ENCODE measurements at places on chromosomes 13 and 19. TPM values are rescaled to one million over a fixed set of nuclear protein-coding genes. Genes with fewer than 3 reads are reported as not detected.

DNA sequence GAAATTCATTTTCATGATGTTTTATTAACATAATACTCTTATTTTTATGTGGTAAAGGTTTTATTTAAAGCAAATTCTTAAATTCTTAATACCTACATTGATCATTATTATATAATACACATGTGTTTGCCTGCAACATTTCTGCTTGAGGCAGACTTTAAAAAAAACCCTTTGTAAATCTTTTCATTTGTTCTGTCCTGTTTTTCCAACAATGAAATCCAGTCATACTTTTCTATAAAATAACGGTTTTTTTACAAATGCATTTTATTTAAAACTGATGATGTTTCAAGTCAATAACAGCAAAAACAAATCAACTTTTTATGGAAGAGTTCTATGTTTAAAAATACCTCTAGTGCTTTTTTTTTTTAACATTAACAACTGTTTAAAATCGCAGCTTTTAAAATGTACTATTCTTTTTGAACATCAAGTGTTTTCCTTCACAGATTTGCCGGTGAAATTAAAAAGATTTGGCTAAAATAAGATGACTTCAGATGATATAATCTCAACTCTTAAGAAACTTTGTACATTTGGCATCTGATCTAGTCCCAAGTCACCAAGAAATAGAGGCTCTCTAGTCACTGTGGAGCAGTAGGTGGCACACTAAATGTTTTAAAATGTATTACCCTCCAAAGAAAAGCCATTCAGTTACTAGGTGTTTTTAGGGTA, 5.1 kb downstream of the POU4F1 start:
- DNase-seq = no peak

DNA sequence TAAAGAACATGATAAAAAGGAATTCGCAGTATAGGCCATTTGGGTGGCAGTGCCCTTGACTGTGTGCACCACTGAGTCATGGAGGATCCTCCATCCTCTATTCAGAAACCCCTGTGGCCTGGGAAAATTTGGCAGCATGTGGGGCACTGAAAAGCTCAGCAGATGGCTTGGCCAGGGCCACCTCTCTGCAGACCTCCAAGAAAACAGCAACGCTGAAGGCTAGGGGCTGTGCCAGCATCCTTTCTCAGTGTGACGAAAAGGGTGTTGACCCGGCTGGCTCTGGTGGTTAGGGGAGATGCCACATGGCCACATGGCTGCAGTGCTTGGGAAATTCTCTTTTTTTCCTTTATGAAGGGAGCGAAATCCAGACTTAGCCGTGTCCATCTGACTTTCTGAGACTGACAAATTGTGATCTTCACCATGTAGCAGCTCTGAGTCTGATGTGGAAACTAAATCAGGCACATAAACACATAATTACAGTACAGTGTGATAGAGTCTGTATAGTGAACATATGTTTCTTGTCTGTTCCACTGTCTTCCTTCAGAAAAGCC, 178.0 kb downstream of the KCTD12 start:
- no peak for DNase-seq

- DNase-seq = no peak
These were observed 4.2 kb downstream of the KLK3 start for GRCh38 chr19:50858886-50859285.

DNA sequence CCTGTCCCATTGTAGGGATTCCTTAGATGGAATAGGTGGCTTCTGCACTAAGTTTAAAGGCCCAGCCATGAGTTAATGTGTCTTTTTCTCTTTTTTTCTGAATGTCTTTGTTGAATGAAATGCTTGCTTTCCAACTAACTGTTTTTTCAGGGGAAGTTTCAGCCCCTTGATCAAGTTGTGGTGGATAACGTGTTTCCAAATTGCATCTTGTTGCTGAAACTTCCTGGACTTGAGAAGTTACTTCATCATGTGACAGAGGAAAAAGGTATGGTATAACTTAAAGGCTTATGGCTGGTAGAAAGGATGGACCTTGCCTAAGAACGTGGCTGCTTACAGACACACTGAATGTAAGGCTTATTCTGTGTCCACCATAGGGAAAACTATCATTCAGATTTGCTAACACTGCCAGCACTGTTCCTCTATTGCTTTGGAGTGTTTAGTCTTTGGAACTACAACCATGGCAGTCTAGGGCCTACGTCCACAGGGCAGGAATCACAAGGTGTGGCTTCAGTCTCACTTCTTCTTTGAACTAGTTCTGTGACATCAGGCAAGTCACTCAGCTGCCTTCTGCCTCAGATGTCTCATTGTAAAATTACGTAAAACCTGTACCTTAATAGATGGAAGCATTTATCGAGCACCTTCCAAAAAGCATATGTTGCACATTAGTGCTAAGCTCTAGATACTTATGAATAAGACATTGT, 25.3 kb downstream of the RNASEH2B start:
- DNase-seq = no peak

DNA sequence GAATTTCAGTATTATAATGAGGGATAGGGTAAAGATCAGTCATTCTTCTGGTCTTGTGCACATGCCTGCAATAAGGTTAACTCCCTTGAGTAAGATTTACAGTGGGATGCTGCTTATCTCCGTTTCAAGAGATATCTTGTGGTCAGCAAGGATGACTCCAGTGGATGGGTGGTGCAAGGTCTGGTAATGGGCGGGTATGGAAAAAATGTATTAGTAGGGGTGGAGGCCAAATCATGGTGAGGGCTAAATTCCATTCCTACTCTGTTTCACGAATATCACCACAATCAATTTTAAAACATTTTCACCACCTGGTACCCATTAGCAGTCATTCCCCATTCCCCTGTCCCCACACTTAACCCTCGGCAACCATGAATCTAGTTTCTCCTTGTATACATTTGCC, 40.6 kb downstream of the CCDC122 start:
- DNase-seq = no peak

Gene ENOX1
- 1.5 TPM for total RNA-seq

Gene CCNA1
- total RNA-seq = 0.59 TPM

GRCh38 chr19:18289471-18290301, 8.3 kb upstream of the JUND start:
- DNase-seq = no peak

DNA sequence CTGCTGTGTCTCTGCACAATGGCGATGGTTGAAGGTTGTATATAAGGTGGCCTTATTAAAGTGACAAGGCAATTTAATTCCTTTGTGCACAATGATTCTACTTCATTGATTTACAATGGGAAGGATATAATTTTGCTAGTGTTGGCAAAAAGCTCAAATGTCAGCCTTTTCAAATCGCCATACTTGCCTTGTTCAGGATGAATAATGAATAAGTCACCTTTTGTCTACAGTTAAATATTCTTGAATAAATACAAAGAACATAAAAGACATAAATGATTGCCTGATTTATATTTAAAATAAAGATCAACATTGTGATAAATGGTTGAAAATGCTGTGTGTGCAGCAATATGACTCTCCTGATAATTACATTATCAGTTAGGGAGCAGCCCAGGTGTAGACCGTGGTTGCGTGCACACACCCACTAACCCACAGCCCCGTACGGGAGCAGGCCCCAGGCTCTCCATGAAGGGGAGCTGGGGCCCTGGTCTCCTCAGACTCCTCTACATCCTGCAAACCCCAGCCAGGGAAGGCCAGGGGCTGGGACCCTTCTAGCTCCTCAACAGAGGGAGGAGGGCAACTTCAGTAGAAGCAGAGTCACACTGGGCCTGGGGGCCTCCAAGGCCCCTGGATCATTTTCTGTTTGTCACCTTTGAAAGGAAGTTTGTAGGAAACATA, 64.9 kb downstream of the TEX29 start:
- no peak for DNase-seq

DNA sequence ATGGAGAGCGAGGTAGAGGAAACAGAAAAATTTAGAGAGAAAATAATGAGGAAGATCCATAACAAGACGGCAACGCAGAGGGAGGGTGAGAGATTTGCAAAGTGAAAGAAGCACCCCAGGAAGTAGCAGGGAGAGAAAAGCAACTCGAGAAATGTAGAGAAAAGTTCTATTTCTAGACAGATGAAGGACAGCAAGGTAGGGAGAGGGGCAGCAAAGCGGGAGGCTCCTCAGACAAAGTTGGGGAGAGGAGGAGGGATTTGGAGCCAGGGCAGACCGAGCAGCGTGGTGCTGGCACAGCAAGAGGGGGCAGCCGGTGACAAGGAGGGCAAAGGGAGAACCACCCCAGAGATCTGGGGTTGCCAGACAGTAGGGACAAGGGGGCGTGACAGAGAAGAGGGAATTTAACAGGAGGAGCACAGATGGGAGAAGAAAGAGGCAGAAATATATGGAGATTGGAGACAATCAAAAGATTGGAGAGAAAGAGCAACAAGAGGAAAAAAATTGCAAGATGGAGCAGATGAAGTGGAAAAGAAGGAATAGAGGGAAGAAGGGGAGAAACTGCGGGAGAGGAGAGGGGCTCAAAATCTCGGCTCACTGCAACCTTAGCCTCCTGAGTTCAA, 989 bp downstream of the ZNF766 start:
- DNase-seq = peak; percentile 16

GRCh38 chr13:68676513-68677115, 1431.0 kb upstream of the ATXN8OS start:
- DNase-seq = no peak

GRCh38 chr19:48170817-48171347, 402 bp downstream of the ZSWIM9 start:
- DNase-seq = no peak

DNA sequence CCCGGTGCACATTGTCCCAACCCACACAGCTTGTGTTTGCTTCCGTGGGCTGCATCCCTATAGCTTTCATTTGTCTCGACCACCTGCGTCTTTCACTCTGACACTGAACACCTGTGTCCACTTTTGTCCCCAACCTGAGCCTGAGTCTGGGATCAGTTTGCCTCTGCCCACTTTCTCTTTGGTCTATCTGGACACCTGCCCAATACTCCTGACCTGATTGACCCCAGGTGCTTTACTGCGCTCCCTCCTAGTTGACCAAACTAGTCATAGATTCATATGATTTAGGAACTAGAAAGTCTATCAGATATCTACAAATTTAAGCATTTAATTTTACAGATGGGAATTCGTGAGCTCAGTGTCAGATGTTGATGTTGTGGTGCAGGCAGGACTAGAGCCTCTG, 209.9 kb downstream of the DCT start:
- no peak for DNase-seq

GRCh38 chr13:106804991-106805390, 237.1 kb upstream of the ARGLU1 start:
- no peak for DNase-seq

GRCh38 chr13:52405369-52405766, 604 bp downstream of the THSD1 start:
- DNase-seq = no peak

DNA sequence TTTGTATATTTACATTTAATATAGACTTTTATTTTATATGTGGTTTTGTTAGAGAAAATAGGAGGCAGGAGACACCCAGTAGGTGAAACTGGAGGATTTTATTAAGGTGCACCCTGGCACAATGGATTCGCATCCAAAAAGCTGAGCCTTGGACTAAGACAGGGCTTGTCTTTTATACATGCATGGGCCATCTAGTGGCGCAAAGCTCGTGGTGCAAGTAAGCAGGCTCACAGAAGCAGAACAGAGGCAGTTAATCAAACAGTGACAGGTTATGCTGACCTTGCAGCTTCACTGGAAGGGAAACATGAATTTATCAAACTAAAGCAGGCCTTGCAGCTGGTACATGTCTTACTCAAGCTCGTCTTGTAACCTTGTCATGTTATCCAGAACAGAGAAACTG, 58.8 kb upstream of the ZNF681 start:
- peak; percentile 9 for DNase-seq

DNA sequence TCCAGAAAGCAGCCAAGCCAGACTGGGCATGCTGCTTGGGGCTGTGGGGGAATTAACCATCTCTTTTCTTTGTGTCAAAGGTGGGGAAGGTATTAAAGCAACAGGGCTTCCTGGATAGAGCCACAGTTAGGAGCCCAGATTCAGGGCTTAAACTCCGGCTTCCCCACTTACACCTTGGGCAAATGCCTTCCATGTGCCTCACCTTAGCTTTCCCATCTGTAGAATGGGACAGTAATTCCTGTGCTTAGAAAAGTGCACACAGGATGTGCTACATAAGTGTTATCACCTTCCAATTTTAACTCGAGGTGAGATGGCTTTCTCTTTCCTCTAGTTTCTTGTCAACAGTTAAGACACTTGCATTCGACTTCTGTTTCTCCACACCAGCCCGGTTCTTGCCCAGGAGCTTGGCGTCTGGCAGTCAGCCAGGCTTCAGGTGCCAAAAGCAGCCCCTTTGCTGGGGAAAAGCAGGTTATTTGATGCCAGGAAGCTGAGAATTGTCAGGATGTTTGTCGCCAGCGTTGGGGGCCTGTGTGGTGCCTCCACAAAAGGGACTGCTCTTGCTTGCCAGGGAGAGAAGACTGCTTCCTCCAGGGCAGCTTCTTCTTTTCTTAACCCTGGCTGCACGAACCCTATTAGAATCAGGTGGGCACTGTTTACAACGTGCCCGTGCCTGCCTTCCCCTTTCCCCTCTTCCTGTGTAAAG, 79.2 kb downstream of the SIPA1L3 start:
- no peak for DNase-seq

GRCh38 chr19:16676101-16676798, 15.3 kb downstream of the TMEM38A start:
- DNase-seq = no peak

GRCh38 chr13:101714195-101714594, 261.7 kb downstream of the ITGBL1 start:
- DNase-seq = no peak

Gene SHKBP1
- 105 TPM for total RNA-seq

Gene PSG11
- not detected for total RNA-seq

Gene TMEM147
- 203 TPM for total RNA-seq

DNA sequence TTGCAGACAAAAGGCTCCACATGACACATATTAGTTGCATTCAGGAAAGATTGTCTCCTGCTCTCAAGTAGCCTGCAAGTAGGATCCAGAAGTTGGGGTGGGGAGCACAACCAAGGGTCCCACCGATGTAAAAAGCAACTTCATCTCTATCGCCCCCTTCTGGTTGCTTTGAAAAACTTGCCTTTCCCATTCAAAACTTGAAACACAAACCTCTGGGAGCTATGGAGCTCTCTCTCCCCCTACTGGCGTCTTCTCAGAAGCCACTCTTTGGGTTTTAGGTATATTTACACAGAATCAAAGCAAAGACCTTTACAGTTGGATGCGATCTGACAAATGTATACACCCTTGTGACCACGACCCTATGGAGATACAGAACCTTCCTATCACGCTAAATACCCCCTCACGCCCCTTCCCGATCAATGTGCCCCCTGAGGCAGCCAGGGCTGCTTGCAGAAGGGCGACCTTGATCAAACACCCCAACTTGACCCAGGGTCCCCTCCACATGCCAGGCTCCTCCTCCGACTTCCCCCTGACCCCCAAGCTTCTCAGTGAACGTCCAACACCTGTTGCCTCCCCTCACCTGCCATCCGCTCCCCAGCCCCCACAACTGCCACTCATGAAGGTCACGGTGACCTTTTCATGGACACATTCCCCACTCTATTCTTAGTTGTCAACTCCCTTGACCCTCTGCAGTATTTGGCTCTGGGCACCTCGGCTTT, 10.1 kb downstream of the NOSIP start:
- DNase-seq = peak; percentile 47
